GM18507 (cell line): ENCODE measurements at places on chromosomes 6 and 20.

GRCh38 chr6:12844284-12845223, 128.0 kb downstream of the PHACTR1 start:
- DNase-seq = no peak

- DNase-seq = no peak
These were observed 44.7 kb downstream of the SLC35F1 start for GRCh38 chr6:117951783-117952182.

DNA sequence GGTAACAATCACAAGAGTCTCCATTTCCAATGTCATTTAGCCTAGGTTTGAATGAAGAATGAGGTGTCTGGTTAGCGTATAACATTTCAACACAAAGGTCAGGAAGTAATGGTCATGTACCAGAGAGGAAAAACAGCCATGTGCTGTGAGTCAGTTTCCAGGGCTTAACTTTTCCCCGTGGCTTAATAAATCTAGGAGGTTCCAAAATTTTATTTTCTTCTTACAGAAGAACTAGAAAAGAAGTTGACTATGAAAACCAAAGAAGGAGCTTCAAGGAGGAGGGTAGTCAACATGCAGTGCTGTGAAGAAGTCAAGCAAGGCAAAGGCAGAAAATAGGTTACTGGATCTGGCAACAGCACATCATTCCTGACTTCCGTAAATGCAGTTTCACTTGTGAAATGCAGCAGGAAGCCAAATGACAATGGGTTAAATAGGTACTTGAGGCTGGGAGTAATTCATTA, 8.4 kb upstream of the GABRR2 start:
- no peak for DNase-seq

GRCh38 chr6:148703900-148704299, 42.9 kb upstream of the UST start:
- no peak for DNase-seq

DNA sequence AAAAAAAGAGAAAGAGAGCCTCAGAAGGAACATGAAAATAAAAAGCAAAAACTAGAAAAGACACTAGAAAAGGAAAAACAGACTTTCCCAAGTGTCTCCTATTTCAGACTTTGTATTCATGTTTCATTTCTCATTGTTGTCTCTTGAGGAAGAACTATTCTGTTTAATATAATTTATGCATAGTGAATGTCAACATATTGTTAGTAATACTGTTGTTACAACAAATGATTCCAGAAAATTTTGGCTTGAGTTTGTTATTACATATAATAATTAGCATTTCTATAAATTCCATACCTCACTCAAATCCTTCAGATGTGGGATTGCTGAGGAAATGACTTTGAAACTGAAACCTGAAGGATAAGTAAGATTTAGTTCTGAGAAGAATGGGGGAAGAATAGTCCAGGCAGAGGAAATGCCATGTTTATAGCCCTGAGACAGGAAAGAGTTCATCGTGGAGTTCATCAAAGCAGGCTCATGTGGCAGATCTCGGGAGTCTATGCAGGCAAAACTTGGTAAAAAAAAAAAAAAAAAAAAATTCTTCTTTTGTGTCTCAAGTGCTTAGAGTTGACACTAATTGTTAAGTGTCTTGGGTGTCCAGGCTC, 53.1 kb upstream of the EIF2S2 start:
- no peak for DNase-seq

- DNase-seq = no peak
These were observed 90.3 kb downstream of the OLIG3 start for GRCh38 chr6:137403855-137404254.

GRCh38 chr20:51456511-51457509, 85.7 kb downstream of the NFATC2 start:
- no peak for DNase-seq

- no peak for DNase-seq
These were observed 46.3 kb downstream of the GNAS start for GRCh38 chr20:58898629-58899408.

DNA sequence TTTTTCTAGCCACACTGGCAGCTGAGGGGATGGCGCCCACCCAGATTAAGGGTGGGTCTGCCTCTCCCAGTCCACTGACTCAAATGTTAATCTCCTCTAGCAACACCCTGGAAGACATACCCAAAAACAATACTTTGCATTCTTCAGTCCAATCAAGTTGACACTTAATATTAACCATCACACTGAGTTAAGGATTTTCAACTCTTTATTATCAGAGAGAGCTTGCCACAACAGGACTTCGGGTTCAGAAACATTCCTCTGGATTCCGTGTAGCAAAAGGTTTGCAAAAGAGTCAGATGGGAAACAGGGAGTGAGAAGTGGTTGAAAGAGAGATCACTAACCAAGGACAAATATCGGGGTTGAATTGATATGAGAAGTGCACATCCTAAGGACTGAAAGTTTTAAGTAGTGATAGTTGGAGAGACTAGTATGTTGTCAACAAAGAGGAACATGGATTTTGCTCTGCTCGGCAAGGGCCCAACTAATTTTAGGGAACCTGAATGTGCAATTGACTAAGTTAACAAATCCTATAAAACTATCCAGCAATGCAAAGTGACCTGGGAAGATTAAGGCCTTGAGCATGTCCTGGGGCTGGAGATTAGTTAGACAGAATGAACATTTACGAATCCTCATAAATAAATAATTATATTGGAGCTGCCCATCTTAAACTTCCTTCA, 137.0 kb upstream of the TENT5A start:
- no peak for DNase-seq

DNA sequence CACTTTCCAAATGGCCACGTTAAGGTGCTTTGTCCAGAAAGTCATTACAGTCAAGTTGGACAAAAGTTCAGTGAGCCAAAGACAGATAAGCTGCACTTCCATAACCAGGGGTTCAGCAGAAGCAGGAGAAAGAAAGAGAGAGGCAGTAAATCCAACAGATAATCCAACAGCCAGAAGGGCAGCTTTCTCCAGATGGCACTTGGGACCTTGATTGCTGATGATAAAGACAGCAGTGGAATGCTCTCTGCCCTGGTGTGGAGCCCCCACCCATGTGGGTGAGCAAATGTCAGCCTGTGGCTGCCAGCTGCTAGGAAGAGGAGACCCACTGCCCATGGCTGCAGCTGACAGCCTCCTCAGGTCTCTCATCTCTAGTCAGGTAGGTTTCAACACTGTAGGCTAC, 18.7 kb upstream of the NRSN1 start:
- no peak for DNase-seq

DNA sequence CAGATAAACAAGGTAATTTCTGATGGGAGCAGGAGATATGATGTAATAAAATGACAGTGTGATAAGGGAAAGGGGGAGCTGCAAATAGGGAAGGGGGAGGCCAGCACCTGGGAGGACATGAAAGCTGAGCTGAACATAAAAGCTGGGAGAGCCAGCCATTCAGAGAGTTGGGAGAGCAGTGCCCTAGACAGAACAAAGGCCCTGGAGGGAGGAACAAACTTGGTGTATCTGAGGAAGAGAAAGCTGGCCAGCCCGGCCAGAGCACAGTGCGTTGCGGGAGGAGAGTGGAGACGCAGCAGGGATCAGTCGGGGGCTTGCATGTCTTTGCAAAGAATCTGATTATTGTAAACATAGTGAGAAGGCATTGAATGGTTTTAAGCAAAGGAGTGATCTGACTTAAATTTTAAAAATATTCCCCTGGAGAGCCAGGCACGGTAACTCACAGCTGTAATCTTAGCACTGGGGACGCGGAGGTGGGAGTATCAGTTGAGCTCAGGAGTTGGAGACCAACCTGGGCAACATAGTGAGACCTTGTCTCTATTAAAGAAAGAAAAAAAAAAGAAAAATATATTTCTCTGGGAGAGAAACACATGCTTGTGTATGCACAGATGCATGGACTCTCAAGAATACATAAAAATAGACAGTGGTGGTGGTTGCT, 318.2 kb downstream of the ZFAND3 start:
- no peak for DNase-seq

DNA sequence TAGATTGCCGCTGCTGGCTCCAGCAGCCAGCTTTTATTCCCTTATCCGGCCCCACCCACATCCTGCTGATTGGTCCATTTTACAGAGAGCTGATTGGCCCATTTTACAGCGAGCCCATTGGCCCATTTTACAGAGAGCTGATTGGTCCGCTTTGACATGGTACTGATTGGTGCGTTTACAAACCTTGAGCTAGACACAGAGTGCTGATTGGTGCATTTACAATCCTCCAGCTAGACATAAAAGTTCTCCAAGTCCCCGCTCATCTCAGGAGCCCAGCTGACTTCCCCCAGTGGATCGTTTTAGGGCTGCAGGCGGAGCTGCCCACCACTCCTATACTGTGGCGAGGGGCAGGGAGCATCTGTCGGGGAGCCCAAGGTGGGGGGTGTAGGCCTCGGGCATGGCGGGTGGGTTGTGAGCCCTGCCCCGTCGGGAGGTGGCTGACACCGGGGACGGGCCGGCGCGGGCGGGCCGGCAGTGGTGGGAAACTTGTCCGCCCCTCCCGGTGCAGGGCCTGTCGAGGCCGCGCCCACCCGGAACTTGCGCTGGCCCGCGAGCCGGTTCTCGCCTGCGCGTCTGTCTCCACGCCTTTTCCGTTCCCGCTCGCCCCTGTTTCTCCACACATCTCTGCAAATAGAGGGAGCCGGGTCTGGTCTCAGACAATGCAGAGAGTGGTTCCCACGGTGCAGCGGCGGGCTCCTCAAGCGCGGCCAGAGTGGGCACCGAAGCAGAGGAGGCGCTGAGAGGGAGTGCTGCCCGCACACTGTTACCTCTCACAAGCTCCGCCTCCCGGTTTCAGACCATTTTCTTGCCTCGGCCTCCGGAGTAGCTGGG, 86.1 kb upstream of the STMND1 start:
- no peak for DNase-seq

GRCh38 chr20:36688630-36689029, 42.6 kb upstream of the SLA2 start:
- no peak for DNase-seq

DNA sequence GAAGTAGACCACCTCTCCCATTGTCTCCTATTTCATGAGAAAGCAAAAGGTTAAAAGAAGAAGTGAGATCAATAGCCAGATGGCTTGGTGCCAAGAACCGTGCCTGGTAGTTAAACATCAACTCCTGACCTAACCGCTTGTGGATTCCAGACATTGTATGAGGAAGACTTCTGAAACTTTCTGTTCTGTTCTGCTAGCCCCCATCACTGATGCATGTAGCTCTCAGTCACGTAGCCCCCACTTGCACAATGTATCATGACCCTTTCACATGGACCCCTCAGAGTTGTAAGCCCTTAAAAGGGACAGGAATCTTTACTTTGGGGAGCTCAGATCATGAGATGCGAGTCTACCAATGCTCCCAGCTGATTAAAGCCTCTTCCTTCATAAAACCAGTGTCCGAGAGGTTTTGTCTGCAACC, 301.2 kb downstream of the RNGTT start:
- no peak for DNase-seq
